Effector CD8-positive, alpha-beta T cell (primary cell): ENCODE measurements at places on chromosomes 6 and 20.

DNA sequence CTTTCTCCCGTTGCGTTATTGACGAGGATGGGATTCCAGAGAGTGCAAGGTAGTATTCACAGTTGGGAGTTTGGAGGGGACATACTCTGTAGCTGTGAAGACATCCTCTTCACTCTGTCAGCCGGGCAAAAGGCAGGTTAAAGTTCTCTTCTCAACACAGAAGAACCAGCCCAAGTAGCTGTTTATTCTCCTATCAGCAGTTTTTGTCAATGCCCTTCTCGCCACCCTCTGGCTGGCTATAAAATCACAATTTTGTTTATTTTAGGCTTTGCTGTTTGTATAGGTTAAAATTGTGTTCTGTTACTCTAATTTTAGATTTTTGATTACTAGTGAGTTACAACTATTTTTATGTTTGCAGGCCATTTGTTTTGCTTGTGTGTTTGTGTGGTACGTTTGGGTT is 37.9 kb upstream of the MAS1 start:
- DNase-seq = no peak

GRCh38 chr6:106290032-106290431 is 35.5 kb downstream of the ATG5 start:
- DNase-seq = no peak

GRCh38 chr6:166438211-166438861 is 55.6 kb upstream of the MPC1 start:
- DNase-seq = no peak

- no peak for DNase-seq
These were observed 437 bp downstream of the CD40 start for GRCh38 chr20:46118481-46119020.

DNA sequence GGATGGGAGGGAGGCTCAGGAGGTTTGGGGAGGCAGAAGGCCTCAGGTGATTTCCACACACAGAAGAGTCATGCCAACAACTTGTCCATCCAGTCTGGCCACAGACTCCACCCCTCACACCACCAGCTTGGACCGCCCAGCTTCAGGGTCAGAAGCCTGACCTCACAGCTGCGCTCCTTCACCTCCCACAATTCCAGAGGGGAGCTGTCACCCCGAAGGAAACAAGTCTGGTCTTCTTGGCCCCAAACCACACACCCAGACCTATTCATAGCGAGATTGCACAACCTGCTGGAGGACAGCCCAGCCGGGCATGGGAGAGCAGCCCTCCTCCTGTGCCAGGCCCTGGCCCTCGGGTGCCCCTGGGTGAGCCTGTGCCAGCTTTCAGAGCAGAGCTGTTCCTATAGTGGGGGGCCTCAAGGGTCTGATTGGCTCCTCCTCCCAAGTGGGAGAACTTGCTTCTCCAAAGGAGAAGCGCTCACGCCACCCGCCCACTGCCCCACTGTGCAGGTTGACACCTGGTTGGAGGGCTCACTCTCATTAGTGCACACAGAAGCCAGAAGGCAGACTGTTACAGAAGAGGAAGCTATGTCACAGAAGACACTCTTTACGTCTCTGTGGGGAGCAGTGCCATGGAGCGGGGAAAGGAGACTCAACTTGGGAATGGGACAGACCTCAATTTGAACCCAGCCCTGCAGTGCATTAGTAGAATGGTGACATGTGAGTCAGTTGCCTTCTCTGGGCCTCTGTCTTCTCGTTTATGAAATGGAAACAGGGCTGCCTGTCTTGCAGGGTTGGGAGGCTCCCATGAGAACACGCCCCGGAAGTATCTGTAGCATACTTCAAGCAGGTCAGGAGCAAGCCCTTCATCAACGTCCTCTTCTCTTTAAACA is 128.8 kb downstream of the FOXO3 start:
- no peak for DNase-seq

DNA sequence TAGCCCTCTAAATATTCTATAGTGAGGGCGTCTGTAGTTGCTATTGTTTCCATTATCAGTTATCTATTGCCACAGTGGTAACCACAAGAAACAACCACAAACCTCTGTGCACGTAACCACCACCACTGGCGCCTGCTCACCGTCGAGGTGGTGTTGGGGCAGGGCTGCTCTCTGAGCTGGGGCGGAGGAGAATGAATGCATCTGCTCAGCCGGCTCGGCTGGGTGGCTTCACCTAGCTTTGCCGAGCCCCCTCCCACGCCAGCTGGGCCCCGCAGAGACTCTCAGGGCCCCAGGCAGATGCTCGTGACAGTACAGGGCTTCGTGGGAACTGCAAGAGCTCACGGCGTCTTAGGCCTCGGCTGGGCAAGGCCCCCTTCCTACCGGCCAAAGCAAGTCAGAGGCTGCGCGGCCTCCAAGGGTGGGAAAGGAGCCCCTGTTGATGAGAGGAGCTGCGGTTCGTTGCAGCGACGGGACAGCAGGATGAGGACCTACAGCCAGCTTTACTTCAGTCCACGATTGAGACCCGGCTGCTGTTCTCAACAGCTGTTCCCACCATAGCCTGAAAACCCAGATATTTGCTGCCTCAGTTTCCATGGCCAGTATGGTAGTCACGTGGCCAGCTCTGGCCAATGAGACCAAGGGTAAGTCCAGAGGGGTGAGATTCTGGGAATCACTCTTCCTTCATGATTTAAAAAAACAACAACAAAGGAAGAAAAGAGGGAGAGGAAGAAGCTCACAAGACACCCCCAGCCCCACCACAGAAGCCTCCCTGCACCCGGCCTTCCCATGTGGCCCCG is 120.2 kb upstream of the AFDN start:
- peak; percentile 3 for DNase-seq

DNA sequence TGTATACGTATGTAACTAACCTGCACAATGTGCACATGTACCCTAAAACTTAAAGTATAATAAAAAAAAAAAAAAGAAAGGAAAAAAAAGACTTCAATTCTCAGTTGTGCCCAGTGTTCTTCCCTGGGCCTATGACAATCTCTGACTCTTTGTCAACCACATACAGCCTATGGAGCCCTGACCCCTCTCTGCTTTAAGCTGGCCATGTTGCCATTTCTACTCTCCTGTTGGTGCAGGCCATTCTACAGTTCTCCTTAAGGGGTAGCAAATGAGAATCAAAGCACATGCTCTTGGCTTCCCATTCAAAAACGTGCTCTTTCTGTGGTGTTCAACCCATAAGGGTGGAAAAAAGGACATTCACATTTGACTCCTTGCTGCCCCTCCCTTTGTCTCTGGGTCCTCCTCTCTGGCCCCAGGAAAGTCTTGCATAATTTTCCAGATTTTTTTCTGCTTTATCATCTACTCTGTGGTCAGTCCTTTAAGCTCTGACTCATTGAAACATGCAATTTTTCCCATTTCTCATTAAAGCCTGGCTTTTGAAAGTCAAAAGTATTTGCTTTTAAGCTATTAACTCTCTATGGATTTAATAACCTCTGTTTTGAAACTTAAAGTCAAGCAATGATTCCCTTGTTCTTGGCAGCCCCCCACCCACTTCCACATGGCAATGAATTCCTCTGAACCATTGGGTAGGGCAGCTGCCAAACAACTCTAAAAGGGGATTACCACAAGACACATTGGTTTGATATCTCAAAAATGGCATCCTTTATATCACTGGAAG is 208.6 kb upstream of the MCHR2 start:
- DNase-seq = no peak

DNA sequence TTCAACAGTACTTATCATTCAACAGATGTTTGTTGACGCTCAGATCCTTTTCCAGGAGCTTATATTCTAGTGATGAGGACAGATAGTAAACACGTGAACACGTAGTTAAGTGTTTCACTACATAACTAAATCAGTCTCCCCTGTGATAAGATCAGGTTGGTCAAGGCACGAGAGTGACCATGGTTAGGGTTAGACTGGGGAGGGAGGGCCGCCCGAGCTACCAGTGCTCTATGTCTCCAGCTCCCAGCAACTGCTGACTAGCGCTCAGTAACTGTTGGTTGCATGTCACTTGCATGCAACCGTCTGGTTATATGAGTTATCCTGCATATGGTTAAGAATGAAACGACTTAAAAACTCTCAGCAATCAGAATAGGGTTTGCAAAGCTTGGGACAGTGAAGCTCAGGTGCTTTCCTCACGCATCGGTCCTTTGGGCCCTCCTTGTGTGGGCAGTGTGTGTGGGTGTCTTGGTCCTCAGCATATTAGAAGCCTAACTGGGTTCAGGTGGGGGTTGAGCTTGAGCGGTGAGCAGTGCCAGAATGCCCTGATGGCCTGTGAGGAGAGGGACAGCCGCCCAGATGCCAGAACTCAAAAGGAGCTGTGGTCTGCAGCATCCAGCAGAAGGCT is 120.8 kb downstream of the ARID1B start:
- no peak for DNase-seq

- no peak for DNase-seq
These were observed 10.1 kb upstream of the CALHM6 start for GRCh38 chr6:116450769-116451740.

DNA sequence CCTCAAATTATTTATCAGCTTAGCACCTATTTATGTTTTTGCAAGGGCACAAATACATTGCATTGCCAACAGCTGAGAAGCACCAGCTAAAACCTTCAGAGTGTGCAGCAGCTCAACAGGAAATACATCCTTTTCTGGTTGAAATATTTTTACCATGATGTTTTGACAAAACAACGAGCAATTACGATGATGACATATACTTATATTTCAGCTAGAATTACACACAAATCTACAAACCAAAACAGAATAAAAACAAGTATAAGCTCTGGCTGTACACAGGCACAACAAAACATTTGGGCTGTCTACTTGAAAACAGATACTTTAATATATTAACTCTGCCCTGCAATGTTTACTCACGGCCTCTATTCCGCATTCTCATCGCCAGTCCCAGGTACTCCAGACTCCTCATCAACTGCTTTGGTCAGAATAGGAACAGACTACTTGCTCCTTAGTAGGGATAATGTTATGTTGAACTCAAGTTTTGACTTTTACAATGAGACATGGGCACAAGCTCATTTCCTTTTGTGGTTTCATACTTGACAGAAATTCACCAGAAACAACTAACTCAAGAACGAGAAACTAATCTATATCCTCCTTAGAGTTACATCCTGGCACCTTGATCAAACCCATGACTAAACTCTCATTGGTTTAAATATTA is 377.6 kb downstream of the ESR1 start:
- DNase-seq = no peak

DNA sequence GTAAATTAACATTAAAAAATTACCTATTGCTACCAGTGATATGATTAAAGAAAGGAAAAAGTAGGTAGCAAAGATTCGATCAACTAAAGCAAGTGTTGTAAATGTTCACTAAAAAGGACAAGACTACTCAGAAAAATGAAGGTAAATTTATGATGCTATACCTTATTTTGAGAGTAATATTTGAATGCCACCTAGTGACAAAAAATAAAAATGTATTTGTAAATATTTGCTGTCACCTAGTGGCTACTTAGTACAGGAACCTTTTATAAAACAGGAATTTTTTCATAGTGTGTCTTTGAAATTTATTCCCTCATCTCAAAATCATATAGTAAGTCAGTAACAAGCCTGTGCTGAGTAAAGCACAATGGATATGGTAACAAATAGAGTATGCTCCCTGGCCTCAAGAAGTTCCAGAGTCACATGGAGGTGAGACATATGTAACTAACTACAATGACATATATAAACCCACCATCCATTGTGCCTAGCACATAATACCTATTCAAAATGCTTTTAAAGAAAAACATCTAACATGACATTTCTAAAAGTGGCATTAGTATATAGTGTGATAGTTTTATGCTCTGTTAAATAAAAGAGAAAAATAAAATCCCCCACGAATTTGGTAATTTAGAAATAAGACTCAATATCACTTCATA is 193.1 kb upstream of the SIM1 start:
- DNase-seq = no peak

DNA sequence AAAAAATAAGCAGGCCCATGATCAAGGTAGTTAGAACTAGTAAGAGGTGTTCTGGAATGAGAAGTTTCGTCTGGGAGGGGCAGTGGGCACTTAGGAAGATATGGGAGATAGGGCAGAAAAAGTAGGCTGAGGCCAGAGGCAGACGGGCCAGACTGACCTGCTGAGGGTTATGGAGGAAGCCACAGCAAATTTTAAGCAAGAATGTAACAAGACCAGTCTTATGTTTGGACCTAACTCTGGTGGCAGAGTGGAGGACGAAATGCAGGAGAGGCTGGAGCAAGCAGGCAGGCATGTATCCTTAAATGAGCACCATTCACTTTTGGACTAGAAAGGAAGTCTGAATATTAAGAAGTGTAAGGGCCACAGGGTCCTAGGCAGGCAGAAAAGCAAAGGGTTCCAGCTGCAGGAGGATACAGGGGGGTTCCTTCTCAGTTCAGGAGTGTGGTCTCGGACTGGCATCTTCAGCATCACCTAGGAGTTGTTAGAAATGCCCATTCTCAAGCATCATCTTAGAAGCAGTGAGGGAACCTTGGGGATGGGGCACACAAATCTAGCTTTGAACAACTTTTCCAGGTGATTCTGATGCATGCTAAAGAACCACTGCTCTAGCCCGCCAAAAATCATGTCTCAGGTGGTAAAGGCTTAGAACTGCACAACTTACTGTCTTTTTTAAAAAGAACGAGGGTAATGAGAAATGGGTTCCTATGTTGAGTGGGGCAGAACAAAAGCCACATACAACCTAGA is 1.7 kb upstream of the DSTN start:
- DNase-seq = no peak

DNA sequence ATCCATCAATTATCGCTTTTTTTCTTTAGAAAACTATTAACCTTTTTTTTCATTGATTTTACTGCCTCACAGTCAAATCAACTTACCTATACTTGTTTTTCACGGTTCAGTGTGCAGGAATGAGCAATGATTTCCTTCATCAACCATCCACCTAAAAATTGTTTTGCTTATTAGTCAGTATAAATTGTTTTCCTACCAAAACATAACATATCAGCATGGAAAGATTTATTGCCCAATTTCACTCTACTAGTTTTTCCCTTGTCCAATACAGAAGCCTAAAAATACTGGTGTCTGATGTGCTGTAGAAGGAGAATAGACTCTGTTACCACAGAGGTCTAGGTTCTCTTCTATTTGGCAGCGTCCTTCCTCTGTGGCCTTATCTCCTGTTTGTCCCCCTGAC is 558.2 kb upstream of the CITED2 start:
- no peak for DNase-seq

DNA sequence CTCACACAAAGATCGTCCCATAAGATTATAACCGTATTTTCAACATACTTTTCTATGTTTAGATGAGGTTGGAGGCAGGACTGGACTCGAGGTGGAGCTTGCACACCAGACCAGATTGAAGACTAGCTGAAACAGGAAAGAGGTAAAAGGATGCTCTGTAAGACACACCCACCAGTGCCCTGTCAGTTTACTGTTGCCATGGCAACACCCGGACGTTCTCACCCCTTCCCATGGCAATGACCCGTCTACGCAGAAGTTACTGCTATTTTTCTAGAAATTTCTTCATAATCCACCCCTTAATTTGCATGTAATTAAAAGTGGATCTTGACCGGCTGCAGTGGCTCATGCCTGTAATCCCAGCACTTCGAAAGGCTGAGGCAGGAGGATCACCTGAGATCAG is 13.6 kb upstream of the SRSF6 start:
- DNase-seq = no peak

- no peak for DNase-seq
These were observed 69.7 kb downstream of the HIVEP1 start for GRCh38 chr6:12081771-12082170.

- no peak for DNase-seq
These were observed 140.3 kb downstream of the CDC5L start for GRCh38 chr6:44527583-44528369.
